ENCODE measurements at places on chromosomes 5 and 9. TPM values are rescaled to one million over a fixed set of nuclear protein-coding genes. Genes with fewer than 3 reads are reported as not detected.

GRCh38 chr5:10308844-10309243, 1.1 kb upstream of the CMBL start:
- no peak for DNase-seq

GRCh38 chr5:60718166-60718892, 18.4 kb upstream of the DEPDC1B start:
- DNase-seq, result no peak

PAM gene
- total RNA-seq, result 504 TPM

LECT2 gene
- not detected for total RNA-seq

DNA sequence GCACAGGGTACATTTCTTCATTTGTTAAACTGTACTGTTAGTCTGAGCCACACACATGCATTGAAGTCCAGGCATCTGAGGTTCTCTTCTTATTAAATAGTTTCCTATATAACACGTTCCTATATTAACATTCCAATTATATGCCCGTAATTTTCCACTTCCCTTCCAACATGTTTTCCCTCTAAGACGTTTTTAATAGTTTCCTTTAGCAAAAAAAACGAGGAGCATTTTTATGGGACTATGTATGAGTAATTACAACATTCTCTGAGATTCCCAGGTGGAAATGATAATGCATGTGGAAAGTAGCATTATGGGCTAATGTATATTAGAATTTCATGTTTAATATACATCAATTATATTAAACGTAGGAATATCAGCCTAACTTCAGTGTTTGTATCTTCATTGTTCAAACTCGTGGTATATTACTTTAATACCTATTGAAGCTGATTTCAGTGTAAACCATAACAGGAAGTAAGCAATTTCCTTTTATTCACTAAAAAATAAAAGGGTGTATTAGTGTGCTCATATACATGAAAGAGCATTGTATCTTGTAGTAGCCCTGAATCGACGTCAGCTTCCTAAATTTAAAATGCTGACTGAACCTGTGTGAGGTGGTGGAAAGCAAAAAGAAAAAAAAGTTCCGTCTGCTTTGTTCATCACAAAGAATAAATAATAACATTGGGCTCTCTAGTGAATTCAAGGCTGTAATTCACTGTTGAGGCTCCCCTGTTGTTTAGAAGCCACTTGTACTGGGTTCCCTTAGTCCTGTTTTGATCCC, 11.3 kb downstream of the SMARCA2 start:
- DNase-seq, result no peak

GRCh38 chr9:13567833-13568232, 288.3 kb upstream of the MPDZ start:
- DNase-seq, result no peak

DNA sequence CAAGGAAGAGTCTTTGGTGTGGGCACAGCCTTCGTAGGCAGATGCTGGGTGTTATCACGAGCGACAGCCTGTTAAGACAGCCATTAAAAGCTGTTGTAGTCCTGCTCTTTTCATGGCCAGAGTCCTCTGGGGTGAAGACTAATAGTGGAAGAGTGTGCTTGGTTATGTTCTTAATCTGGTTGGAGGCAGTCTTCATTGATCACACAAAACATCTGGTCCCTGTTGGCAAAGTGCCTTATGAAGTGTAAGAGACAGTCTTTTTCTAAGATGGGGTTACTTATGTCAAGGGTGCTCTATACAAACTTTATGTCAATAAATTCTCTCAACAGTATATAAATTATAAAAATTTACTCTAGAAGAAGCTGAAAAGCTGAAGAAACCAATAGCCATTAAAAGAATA, 280.4 kb downstream of the CAAP1 start:
- no peak for DNase-seq

DNA sequence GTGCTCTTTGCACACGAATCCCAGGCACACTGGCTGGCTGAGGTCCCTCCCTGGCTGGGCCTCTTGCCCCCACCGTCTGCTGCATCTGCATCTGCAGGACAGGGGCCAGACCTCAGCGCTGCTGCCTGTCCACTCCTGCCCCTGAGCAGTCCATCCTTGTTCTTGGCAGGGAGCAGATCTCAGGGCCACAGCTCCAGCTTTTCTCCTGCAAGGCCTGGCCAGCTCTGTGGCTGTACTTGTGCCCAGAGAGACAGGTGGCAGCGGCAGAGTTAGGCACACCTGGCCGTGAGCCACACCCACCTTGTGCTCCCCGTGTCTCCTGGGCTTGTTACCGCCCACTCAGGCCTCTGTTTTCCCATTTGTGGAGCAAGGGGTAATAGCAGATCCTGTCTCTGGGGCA, 13.9 kb downstream of the NEK6 start:
- no peak for DNase-seq

KIAA1191 gene
- 118 TPM for total RNA-seq

- DNase-seq, result peak; percentile 10
Measured at GRCh38 chr5:33319841-33320240, 120.9 kb upstream of the TARS1 start.

- DNase-seq, result no peak
Measured at GRCh38 chr5:17890501-17890900, 256.2 kb downstream of the TAF11L14 start.

DNA sequence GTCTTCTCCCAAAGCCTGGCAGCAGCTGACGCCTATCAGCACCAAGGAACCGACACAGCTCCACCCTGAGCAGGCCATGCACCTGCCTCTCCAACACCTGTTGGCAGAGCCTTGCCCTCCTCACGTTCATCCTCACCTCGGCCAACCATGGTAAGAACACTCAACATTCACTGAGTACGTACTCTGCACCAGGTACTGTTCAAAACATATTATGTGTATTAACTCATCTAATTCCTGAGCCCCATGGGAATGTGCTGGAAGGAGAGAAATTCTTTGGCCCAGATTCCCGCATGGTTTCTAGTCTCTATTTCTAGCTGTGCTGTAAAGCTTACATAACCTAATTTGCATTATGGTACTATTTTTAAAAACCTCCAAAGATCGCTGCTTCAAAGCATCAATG, 86.1 kb downstream of the GPR21 start:
- no peak for DNase-seq

DNA sequence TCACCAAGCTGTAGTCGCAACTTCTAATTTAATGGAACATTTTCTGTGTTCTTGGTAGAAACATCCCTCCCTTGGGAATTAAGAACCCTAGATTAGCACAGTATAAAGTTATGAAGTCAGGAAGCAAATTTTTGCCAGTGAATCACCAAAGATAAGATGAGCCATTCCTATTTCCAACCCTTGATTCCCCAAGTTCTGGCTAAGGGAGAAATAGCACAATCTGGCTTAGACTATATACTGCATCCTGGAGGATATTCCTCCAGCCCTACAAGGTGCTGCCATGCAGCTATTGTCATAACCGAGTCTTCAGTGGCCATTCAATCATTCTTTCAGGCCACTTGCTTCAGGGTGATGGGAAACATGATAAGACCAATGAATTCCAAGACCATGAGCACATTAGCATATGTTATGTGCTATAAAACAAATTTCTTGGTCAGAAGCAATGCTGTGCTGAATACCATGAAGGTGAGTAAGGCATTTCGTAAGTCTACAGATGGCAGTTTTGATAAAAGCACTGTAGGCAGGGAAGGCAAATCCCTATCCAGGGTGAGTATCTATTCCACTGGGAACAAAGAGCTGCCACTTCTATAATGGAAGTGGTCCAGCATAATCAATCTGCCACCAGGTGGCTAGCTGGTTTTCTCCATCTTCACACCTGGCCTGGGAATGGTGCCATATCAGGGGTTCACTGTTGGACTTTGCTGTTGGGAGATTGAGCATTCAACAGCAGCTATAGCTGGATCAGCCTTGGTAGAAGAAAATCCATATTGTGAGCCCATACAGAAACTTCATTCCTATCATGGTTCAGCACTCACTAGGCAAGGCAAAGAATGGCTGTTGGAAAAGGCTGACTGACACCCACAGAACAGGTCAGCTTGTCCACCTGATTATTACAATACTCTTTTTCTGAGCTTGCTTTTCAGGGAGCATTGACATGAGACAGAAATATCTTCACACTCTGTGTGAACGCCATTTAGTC, 19.6 kb upstream of the ARL15 start:
- peak; percentile 93 for DNase-seq

LCN1 gene
- not detected for total RNA-seq

GRCh38 chr5:141882594-141883183, 4.5 kb upstream of the PCDH1 start:
- no peak for DNase-seq

DNA sequence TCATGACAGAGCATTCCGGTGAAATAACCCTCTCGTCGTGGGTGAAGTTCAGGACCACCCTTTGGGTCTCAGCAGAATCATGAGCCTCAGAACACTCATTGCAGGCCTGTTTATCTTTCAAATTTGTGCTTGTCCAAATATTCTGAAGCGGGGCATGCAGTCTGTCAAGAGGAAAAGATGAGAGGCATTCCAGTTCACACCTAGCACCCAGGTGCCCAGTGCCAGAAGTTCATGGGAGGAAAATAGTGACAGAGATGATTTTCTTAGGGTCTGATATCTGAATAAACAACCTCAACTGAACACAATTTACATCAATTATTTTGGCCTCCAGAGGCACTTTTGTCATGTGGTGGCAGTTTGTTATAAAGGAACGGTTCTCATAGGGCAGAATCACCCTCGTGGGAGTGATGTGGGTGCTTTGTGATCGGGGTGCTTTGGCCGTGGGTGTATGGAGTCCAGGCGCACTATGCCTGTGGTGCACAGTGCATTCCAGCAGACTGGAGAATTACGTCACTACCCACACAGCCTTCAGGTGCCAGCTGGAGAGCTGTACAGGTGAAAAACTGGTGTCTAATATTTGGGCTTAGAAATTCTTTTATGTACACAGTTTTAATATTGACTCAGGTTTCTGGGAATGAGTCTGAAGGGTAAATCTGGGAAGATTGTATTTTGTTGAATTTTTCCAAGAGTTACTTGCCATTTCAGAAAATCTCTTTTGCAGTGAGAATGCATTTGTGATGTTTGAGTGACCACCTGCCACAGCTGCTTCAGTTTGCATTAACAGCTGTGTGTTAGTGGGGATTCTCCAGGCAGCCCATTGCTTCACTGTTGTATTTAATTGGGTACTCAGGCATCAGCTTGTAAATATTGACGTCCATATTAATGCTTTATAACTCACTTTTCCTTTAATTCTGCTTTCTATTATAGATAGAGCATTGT, 289.3 kb downstream of the FANCC start:
- no peak for DNase-seq

CNTNAP3B gene
- total RNA-seq, result not detected

GRCh38 chr5:144203750-144204596, 33.3 kb downstream of the KCTD16 start:
- peak; percentile 72 for DNase-seq

- DNase-seq, result no peak
Measured at GRCh38 chr5:33968211-33969005, 16.1 kb downstream of the SLC45A2 start.

DNA sequence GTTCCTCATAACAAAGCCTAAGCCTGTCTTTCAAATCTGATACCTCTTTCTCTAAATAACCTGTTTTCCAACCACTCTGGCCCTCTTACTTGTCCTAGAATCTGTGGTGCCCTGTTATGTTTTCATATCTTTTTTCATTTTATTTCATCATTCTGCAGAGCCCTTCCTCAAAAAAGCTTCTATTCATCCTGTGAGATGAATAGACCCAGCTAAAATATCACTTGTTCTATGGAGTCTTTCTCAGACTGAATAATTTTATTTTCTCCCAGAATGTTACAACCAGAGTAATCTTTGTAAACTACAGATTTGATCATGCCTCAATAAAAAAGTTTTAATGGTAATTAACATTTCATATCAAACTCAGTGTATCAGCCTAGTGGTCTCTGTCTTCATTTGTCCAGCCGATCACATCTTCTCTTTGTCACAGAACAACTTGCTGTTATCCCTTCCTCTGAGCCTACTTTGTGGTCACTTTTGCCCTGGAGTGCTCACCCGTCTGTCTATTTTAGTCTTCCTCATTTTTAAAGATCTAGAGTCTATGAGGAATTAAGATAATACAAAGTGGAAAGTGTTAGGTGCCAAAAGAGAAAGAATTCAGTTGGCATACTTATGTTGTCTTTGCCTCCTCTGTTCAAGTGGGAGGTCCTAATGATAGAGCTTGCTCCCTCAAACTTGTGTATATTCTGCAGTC, 77.8 kb downstream of the ZCCHC7 start:
- DNase-seq, result no peak

DNA sequence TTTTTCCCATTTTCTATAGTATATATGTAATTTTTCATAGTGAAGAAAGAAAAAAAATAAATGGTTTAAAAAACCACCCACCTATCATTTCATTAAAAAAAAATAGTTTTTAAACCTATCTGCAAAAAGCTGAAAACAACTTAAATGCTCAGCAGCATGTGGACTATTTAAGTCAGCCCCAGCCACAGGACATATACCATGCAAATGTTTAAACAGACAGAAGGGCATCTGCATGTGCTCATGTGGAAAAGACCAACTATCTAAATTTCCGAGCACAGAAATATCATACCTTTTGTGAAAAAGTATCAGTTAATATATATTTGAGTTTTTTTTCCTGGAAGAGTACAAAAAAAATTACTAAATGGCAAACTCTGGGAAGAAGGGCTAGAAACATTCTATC, 143.4 kb downstream of the EPB41L4A start:
- no peak for DNase-seq

DNA sequence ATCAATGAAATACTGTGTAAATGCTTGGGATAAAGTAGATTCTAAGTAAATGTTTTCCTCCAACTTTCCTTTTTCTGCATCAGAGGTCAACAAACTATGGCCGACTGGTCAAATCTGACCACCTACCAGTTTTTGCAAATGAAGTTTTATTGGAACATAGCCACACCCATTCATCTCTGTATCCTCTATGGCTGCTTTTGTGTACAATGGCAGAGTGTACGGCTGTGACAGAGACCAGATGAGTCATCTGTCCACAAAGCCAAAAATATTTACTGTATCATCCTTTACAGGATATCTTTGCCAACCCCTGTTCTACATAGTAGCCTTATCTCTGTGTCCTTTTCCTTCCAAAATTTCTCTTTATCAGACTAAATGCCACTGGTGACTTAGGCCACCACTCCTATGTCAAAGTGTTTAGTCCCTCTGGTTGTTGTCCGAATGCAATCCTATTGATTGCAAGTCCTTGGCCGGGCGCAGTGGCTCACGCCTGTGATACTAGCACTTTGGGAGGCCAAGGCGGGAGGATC, 218.4 kb upstream of the KLF4 start:
- DNase-seq, result peak; percentile 87

DNA sequence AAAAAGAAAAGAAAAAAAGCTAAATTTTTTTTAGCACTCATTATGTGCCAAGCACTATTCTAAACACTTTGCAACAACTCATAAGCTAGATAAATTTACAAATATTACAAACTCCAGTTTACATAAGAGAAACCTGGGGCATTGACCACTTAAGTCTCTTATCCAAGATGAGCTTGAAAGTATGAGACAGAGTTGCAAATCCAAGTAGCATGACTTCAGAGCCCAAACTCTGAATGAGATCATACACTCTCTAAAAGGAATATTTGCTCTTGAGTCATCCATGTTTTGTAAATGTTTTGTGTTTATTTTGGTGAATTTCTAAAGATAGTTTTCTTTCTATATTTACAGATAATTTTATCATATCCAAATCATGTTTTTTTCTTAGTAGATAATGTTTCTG, 4.0 kb upstream of the SHOC1 start:
- peak; percentile 78 for DNase-seq
